ENCODE measurements at places on chromosomes 3 and 15.

- DNase-seq: no peak
Observed at GRCh38 chr3:158093526-158093925, 12.7 kb downstream of the SHOX2 start.

DNA sequence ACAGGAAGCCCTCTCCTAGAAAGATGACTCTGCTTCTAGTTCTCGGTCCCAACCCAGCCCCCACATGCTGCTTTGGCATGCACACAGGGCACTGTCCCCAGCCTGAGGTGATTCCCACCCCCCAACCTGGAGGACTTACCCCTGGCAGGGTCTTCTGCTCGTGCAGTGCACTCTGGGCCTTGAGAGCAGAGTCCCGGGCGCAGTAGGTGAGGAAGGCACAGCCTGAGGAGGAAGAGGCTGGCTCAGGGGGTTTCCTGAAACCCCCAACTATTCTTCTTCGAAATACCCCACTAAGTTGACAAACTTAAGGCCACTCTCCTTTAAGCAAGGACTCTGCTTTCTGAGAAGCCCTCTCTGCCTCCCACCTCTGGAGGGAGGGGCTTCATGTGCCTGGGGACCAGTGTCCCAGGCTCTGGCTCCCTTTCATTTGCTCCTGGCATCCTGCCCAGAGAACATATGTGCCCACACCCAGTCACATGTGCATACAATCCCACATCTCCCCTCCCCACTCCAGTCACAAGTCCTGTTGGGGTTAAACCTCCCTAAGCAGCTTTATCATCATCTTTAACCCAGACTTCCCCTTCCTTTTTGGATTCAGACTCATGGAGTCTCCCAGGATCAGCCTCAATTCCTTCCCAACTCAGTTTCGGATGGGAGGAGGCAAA lies 4.1 kb downstream of the CELF6 start:
- peak; percentile 29 for DNase-seq

DNA sequence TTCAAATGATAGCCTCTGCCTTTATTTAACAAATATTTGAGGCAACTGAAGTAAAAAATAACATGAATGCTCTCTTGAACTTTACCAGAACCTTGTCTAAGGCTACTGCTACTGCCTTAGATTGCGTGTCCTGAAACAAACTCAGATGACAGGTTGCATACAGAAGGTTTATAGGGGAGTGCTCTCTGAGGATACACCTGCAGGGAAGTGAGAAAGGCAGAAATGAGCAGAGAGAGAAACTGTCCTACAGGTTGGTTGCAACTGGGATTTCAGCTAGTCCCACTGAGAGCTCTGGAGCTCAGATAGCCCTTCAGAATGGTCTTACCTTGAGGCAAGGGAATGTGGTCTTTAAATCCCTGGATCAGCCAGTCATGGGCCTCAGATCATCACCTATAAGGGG lies 165.5 kb downstream of the IL5RA start:
- no peak for DNase-seq

GRCh38 chr3:71628522-71628921 lies 45.0 kb upstream of the FOXP1 start:
- no peak for DNase-seq
